Heart right ventricle (tissue), 16 donors: ENCODE measurements at places on chromosomes 2 and 18.

DNA sequence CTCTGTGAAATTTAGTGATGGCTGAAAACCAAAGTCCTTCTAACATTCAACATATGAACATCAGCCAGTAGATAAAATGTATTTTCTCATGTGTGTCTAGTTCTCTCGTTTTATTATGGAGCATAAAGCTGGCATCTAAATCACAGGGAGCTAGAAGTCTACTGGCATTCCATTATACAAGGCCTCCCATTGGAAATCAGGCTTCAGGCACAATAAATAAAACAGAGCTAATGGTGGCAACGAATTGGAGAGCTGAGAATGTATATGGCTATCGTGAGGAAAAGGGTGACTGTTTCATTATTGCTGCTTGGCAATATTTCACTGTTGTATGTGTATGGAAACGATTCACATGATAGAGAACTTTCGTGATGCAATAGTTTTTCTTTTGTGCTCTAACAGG, 62.4 kb downstream of the SLC5A7 start:
- DNase-seq, result no peak

DNA sequence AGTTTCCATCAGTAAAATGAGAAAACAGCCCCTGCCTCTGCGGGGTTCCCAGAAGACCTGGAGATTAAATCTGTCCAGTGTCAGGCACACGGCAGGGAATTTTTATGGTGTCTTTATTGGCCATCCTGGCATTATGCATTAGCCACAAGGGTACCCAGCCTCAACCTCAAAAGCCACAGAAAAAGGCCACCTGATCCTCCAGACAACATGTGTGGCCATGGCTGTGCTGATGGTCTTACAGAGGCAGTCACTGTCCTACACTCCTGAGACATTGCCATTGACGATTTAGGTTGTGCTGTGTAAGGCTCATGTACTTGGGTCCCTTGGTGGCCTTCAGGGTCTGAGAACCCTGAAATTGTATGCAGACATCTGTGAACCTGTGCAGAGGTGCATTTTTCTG, 115.6 kb downstream of the SMAD7 start:
- no peak for DNase-seq

GRCh38 chr18:56139792-56140254, 498.6 kb downstream of the TXNL1 start:
- no peak for DNase-seq

GRCh38 chr2:237435844-237436587, 22.1 kb upstream of the COL6A3 start:
- DNase-seq, result no peak

- DNase-seq, result no peak
These were observed 63.1 kb downstream of the FAM171B start for GRCh38 chr2:186757009-186757408.

DNA sequence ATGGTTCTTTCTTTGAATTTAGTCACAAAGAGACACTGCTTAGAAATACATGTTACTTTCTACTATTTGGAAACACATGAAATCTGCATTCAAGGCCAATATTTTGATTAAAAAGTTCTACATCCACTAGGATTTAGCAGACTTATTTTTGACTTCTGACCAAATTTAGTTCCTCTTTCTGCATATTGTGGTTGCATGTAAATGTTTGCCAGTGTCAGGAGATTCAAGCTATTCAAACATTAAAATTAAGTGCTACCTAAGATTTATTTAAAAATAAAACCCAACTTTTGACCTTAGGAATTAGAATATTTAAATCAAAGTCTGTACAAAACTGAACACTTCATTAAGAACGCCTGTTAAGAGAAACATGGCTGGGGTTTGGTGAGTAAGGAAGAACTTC, 891.1 kb downstream of the CPS1 start:
- no peak for DNase-seq

GRCh38 chr2:46490521-46491141, 11.3 kb downstream of the TMEM247 start:
- DNase-seq, result peak; percentile 80

- DNase-seq, result no peak
These were observed 234.4 kb downstream of the LOXHD1 start for GRCh38 chr18:46422552-46423055.
